ENCODE measurements at places on chromosomes 4 and X.
A peak's percentile ranks its signal among the peaks of the same experiment; 100 is the strongest.

GRCh38 chr4:25783943-25784342, 78.8 kb downstream of the SEL1L3 start:
- no peak for DNase-seq

- no peak for DNase-seq
Observed at GRCh38 chr4:36312511-36312910, 31.1 kb downstream of the DTHD1 start.

GRCh38 chrX:17814557-17814956, 46.5 kb downstream of the RAI2 start:
- DNase-seq, result no peak

GRCh38 chrX:8897259-8897658, 96.1 kb upstream of the FAM9A start:
- no peak for DNase-seq

GRCh38 chr4:152430507-152430906, 105.4 kb downstream of the FBXW7 start:
- no peak for DNase-seq

DNA sequence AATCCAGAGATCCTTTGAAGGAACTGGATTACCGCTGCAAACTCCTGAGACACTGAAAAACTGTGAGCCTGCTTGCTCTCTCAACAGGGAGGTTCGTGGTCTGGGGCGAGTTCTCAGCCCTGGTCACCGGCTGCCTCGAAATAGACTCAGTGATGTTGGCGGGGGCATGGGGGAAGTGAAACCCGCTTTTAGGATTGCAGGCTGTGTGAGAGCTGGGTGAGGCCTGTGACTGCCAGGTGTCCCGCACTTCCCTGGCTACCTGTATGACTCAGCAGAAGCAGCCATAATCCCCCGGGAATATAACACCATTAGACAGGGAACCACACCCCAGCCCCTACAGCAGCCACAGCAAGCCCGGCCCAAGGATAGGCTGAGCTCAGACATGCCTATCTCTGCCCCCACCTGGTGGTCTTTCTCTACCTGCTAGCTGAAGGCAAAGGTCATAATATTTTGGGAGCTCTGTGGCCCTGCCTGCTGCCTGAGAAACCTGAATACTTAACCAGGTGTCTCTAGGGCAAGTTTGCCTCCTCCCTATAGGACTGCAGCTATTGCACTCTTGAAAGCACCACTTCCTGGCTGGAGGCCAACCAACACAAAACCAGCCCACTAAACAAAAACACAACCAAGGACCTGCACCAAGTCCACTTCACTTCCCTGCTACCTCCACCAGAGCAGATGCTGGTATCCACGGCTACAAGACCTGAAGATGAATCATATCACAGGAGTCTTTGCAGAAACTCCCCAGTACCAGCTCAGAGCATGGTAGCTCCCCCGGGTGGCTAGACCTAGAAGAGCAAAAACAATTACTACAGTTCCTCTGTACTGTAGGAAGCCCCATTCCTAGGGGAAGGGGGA, 202.0 kb downstream of the RRAGB start:
- DNase-seq, result no peak

DNA sequence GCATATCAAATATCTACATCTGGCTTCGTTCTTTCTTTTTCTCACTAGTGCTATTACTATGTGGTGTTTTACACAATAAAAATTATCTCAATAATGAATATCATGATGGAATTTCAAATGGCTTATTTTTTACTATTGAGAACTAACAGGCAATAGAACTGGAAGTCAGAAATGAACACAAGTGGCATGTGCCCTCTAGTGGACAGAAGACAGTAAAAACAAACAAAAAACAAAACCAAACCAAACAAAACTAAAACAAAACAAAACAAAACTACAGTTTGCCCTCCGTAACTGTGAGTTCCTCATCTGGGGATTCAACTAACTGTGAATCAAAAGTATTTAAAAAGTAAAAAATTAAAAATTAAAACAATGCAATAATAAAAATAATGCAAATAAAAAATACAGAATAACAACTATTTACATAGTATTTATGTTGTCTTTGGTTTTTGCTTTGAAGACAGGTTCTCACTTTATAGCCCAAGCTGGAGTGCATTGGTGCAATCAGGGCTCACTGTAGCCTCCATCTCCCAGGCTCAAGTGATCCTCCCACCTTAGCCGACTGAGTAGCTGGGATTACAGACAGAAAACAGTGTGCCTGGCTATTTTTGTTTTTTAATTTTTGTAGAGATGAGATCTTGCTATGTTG, 195.6 kb upstream of the TACR3 start:
- no peak for DNase-seq

GRCh38 chr4:165048170-165048569, 5.5 kb upstream of the TRIM75 start:
- no peak for DNase-seq

GRCh38 chr4:145931403-145931802, 7.2 kb downstream of the ZNF827 start:
- no peak for DNase-seq

DNA sequence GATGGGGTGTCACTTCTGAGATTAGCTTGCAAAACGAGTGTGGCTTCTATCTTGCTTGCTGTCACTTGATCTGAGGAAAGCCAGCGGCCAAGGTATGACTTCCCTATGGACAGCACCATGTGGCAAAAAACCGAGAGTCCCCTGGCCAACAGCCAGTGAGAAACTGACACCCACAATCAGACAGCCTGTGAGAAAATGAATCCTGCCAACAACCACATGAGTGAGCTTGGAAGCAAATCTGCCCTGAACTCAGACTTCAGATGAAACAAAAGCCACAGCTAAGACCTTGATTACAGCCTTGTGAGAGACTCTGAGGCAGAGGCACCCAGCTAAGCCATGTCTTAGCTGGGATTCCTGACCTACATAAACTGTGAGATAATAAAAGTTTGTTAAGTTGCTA, 45.5 kb downstream of the PPP1R2C start:
- DNase-seq, result no peak

DNA sequence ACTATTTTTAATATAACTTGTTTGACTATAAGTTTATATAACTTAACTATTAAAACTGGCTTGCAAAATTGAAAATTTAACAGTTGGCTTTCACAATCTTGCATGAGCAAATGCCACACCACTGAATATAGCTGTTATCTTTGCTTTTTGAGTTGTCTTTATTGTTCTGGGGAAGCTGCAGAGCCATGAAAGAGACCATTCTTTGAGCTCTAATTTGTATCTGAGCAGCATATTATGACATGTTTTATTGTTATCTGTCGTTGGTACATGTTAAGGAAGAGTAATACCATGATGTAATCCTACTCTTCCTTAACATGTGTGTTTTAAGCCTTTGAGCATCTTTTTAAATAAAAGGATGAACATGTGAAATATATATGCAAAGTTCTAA, 97.1 kb upstream of the ANK2 start:
- DNase-seq, result no peak

DNA sequence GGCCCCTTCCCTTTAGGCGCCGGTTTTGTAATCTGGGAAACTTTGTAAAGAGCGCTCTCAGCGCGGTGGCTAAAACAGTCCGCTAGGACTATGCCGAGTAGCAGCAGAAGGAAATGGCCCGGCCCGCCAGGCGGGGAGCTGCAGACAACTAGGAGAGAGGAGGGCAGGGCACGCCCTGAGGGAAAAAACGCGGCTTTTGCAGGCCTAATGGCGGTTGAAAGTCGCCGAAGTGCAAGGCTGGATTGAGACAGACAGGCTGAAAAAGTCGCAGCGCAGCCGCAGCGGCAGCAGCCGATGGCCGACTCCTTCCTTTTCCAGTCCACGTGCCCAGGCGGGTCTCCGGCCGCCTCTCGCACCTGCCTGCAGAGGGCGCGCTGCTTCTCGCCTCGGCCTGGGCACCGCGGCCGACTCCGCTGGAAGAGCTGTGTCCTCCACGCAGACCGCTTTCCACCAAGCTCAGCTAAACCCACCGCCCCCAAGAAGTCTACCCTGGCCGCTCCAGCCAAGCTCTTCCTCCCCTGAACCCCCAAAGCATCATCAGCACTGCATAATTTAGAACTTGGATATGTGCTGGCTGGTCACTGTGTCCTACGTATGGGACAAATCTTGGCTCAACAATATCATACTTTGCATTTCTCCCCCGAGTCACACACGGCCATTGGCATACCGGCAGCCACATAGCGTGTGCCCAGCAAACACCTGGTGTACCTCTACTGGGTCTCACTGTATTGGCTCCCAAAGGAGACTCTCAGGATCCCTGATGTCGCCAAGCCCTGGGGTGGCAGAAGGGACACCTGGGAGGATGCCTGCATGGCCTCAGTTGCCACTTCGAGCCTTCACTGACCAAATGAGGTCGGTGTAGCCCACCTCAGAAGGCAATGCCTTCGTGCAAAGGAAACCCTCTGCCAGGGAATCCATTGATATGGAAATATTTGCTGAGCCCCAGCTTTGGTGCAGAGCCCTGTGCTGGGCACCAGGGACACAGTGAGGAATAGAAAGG, 14.5 kb downstream of the SLC25A5 start:
- peak; percentile 65 for DNase-seq

- no peak for DNase-seq
Observed at GRCh38 chrX:38079463-38079862, 73.1 kb downstream of the SYTL5 start.

DNA sequence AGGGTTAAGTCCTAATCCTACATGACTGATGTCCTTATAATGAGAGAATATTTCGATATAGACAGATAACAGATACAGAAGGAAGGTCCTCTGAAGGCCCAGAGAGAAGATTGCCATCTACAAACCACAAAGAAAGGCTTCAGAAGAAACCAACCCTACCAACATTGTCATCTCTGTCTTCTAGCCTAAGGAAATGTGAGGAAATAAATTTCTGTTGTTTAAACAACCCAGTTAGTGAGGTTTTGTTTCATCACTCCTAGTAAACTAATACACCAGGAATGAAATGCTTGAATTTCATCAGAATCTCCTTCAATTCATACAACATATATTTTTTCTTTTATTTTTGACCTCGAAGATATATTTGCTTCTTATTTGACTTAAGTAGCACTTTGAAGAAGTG, 1527.8 kb downstream of the STIM2 start:
- DNase-seq, result no peak

All from CD8-positive, alpha-beta T cell (primary cell).